ENCODE measurements at places on chromosomes 12 and 14.

GRCh38 chr14:96053600-96054381 lies 14.6 kb downstream of the C14orf132 start:
- DNase-seq = no peak

DNA sequence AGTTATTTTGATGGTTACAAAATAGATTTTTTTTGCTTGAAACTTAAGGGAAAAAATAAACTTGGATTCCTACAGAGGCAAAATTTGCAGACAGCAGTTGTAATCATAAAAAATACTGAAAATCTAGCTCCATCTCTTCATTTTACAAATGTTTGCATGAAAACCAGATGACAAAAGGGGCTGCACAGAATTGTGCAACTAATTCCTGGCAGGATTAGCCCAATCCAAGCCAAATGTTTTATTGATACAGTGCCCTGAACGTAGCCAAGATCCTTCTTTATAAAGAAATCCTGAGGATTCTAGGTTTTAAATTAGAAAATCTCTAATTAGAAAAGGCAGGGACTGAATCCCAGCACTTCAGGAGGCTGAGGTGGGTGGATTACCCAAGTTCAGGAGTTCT lies 356.4 kb upstream of the SEL1L start:
- no peak for DNase-seq

DNA sequence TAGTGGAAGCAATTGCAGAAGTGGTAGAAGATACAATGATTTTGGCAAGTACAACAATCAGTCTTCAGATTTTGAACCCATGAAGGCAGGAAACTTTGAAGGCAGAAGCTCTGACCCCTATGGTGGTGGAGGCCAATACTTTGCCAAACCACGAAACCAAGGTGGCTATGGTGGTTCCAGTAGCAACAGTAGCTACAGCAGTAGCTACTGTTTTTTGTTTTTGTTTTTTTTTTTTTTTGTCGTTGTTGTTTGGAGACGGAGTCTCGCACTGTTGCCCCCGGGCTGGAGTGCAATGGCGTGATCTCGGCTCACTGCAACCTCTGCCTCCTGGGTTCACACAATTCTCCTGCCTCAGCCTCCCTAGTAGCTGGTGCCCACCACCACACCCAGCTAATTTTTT lies 47.4 kb downstream of the IFNG-AS1 start:
- no peak for DNase-seq

DNA sequence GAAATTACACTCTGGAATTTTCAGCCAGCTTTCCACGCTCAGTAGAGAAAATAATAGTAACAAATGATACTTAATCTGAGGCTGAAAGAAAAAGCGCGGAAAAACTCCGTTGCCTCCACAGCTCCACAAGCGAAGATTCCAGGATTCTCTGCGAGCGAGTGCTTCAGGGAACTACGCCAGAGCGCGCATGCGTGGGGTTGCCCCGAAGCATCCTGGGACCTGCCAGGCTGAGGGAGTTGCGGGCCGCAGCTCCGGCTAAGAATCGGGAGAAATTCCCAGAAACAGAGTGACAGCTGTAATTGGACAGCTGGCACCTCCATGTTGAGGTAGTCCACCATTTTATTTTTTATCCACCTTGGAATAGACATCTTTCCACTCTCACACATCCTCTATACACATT lies 12.0 kb upstream of the TTC5 start:
- DNase-seq = no peak

DNA sequence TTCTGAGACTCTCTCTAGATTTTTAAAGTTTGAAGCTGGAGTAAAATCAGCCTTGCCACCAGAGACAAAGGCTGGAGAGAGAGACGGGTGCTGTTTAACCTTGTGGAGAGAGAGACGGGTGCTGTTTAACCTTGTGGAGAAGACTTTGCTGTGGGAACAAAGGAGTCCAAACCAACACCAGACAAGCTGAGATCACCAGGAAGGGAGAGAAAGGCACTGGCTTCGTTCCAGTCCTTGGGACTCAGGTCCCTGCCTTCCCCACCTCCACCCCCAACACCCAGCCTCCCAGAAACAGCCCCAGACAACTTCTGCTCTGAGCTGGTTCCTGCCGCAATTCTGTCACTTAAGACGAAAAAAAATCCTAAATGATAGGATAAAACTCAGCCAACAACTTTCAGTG lies 1389.3 kb downstream of the AACS start:
- no peak for DNase-seq

DNA sequence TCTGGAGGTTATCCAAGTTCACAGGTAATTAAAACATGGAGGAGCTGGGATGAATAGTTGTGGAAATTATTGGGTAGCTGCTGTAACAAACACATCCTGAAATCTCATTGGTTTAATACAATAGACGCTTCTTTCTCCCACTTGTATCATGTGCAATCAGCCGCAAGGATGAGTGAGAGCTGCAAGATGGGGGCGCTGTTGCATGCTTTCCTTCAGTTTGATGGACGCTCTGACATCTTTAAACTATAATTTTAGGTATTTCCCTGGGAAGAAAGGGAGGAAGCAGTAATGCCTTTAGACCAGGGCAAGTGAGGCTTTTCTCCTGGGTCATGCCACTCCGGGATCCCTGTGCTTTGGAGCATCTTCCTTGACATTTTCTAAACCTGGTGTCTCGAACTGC lies 178.7 kb downstream of the PAWR start:
- no peak for DNase-seq

DNA sequence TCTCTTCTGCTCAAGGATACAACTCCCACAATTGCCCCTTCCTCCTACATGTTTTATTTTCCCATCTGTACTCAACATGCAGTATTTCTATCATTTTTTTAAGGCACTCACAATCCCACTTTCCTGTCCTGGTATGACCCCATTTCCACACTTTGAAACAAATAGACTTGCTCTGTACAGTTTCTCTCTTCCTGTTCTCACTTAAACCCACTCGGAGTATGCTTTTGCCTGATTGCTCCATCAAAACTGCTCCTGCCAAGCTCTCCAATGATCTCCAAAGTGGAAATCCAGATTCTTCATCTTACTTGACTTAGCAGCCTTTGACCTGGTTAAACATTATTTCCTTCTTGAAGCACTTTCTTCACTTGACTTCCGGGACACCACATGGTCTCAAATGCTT lies 384.5 kb downstream of the SEC23A start:
- DNase-seq = no peak

GRCh38 chr12:121801595-121802484 lies 2.0 kb upstream of the SETD1B start:
- no peak for DNase-seq

- DNase-seq = no peak
These were observed 11.1 kb downstream of the GALNT16 start for GRCh38 chr14:69270795-69271708.

DNA sequence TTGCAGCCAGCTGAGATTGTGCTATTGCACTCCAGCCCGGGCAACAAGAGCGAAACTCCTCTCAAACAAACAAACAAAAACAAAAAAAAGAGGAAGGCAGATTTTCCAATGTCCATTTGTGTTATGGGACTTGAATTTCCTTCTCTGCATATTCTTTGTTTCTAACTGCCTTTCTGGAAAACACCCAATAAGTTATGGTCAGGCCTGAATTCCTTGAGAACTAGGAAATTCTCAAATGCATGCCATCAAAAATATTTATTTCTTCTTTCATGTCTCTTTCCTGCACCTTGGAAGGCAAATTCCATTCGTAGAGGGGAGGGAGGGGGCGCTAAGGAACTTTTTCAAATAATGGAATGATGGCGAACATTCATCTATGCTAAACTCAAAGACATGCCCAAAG lies 117.6 kb upstream of the TMCC3 start:
- DNase-seq = no peak

DNA sequence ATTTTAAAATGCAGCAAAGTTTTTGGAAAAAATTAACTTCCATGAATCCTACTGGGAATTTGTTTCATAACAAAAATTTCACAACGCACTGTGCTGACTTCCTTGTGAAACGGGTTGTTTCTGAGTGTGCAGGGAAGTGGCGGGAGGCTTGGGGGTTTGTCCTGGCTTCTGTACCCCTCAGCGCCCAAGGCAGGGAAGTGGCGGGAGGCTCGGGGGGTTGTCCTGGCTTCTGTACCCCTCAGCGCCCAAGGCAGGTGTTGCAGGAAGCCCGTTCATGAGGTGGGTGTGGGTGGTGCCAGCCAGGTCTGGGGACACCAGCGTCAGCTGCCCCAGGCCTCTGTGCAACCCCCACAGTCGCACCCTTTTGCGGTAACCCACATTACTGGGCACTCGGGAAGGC lies 25.1 kb downstream of the ADGRD1 start:
- no peak for DNase-seq

DNA sequence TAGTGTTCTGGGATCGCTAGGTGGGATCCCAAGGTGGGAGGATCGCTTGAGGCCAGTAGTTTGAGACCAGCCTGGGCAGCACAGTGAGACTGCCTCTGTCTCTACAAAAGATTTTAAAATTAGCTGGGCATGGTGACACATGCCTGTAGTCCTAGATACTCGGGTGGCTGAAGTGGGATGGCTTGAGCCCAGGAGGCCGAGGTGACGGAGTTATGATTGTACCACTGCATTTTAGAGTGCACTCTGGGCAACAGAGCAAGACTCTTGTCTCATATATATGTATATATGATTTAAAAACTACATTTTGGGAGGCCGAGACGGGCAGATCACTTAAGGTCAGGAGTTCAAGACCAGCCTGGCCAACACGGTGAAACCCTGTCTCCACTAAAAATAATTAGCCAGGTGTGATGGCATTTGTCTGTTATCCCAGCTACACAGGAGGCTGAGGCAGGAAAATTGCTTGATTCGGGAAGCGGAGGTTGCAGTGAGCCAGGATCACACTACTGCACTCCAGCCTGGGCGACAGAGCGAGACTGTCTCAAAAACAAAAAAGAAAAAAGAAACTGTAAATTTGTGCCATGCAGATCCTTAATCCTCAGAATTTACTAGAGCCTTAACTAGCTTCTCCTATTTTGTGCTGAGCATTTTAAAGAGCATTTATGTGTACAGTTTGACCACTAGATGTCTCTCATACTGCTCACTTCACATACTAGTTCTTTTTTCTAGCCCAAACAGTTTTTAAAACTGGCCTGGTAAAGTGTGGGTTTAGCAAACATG lies 114.8 kb downstream of the MON2 start:
- DNase-seq = no peak

All from stimulated activated naive B cell treated with anti-CD40 and anti-IgM and Interleukin-4, amounts not matched to agents 10 μg/mL and 1 μg/mL and 100 μg/mL, for 72 hours (primary cell).